ENCODE measurements at places on chromosomes 11 and 22.

GRCh38 chr11:69656536-69657455, 15.8 kb downstream of the CCND1 start:
- no peak for DNase-seq

GRCh38 chr11:9651899-9652748, 11.8 kb upstream of the SWAP70 start:
- no peak for DNase-seq

DNA sequence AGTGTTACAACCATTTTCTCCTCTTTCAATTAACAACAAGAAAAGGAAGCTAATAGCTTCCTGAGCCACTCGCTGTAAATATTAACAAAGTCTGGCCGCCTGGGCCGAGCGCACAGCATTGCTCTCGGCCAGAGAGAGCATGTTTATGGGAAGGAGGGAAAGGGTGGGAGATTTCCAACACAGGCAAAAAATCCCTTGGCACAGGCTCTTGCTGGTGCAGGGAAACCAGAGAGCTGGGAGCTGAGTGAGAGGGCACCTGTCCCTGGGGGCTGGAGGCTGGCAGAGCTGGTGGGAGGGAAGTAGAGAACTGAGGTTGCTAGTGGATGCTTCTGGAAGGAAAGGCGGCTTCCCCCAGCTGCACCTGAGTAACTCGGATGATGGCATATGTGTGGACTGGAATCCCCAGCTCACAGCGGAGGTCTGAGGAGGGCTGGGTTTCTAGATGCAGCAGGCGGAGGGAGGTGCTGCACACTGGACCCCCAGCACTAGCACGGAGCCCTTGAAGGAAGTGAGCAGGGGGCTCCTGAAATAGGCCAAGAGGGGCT, 59.6 kb downstream of the FLRT1 start:
- DNase-seq, result no peak

- DNase-seq, result no peak
These were observed 5.6 kb downstream of the ALX4 start for GRCh38 chr11:44304091-44305025.

DNA sequence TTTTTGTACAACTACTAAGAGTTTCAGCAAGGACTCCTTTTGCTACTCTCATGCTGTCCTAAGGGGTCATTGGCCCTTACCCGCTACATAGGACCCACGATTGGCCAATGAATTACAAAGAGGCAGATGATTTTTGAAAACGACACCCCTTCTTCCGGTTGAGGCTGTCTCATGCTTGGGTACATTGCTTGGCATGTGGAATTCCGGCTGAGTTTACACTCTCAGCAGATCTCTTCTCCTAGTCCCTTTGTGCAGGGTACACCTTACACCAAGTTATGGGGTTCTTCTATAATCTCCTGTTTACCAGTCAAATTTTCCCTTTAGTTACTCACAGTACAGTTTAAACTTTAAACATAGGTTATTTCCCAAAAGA, 52.1 kb downstream of the SLC17A6 start:
- DNase-seq, result no peak
